ENCODE measurements at places on chromosomes 6 and 20.

DNA sequence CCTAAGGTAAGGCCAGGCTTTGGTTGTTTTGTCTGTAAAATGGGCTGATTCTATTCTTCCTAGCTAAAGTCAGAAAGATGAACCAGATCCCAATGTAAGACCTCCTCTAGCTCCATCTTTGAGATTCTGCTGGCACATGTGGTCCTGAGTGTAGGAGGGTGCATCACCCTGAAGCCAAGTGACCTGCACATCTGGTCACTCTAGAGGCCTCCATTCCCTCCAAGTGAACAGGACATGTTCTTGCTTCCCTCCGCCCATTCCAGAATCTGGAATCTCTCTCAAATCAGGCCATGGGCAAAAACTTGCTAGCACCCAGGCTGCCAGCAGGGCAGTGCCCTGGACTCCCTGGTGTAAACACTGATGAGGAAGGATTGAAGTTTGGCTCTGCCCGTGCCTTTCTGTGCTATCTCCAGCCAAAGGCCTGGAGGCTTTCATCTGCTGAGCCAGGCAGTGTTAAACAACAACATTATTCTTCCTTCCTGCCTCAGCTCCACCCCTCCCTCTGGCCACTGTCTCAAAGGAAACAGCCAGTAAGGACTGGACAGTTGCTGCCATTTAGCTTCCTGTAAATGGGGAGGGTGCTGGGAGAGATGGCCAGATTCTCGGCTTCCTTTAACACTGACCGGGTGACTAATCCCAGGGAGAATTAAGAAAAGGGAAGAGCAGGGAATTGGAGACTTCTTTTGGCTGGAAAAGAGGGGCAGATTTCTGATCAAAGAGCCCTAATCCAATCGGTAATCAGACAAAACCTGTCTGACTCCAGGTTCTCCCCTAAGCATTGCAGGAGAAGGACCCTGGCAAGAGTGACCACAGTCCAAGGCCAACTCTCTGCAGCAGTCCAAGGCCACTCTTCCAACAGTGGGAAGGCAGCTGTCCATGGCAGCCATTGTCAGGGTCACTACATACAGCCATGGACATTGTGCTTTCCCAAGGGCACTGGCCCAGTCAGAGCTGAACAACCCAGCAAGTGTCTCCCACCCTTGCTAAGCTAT, 19.5 kb upstream of the ADGRF1 start:
- no peak for DNase-seq

GRCh38 chr20:3156811-3157619, 2.6 kb downstream of the FASTKD5 start:
- DNase-seq = no peak

DNA sequence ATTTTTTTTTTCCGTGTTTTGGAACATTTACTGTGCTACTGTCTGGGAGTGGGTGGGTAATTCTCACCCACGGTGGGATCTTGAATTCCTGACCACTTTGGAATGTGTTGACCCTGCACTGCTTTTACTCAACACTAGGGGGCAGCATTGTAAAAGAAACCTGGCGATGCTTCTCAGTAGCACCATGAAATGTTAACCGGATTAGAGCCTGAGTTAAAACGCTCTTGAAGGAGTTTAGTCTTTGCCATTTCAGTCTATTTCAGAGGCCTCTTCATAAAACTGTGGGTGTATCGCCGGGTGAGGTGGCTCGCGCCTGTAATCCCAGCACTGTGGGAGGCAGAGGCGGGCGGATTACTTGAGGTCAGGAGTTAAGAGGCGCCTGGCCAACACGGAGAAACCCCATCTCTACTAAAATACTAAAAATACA, 114.4 kb upstream of the PRND start:
- DNase-seq = peak; percentile 42

DNA sequence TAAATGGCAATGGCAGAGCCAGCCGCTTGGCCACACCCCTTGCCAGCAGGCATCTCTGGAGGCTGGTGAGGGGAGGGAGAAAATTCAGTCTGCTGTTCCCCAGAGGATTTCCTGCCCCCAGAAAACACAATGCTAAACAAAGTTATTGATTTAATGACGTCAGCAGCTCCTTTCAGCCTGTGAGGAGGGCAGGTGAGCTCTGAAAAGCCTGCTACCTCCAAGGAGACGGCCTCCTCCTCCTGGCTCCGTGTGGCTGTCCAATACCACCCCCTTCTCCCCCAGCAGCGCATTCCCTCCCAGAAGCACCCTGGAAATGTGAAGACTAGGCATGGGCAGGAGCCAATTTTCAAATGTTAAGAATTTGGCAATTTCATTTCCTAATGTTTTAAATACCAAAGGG, 393.1 kb downstream of the ZFAND3 start:
- no peak for DNase-seq

GRCh38 chr20:63782521-63782971, 43.0 kb downstream of the SLC2A4RG start:
- DNase-seq = peak; percentile 35

DNA sequence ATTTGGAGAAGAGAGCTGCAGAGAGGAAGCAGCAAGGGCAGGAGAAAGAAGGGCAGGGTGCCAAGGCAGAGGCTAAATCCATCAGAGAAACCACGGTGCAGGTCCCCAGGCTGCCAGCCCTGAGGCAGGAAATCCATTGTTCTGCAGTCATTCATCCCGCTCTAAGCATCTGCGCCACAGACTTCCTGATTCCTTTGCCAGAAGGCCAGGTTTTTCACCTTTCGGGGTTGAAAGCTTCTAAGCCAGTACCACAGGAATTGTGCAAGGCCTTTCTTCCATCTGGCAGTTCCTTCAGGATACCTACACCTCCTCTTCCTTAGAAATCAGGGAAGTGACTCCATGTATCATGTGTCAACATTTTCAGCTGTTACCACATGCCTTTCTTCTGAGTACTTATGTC, 45.6 kb downstream of the ADGRF5 start:
- no peak for DNase-seq

DNA sequence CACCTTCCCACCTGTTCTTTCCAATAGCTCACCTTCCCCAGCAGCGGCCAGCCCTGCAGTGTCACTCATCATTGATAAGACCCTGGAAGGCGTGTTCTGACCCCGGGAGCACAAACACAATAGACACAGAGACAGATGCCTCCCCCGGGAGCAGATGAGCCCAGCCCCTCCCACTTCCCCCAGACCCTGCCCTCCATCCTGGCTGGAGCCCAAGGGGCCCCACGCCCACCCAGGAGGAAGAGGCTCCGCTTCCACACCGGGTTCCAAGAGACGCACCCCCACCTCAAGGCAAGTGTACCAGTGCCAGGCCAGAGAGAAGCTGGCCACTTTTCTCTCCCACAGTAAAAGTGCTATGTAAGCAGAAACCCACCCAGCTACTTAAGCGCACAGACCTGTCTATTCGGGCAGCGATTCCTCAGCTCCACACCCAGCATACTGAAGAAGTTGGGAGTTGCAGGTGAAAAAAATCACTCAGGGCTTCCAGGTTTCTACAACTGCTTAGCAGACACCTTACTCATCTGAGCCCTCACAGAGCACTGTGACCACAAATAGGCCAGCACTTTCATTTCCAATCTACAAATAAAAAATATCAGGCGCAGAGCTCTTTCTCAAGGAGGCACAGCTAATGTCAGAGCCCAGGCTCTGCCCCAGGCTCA, 93.4 kb upstream of the NXT1 start:
- no peak for DNase-seq

DNA sequence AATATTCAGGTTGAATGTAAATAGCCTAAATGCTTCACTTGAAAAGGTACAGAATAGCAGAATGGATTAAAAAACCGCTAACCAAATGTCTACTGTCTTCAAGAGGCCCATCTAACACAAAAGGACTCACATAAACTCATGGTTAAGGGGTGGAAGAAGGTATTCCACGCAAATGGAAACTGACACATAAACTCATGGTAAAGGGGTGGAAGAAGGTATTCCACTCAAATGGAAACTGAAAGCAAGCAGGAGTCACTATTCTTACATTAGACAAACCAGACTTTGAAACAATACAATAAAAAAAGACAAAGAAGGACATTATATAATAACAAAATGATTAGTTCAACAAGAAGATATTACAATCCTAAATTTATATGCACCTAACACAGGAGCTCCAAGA, 38.3 kb upstream of the PKIB start:
- no peak for DNase-seq

DNA sequence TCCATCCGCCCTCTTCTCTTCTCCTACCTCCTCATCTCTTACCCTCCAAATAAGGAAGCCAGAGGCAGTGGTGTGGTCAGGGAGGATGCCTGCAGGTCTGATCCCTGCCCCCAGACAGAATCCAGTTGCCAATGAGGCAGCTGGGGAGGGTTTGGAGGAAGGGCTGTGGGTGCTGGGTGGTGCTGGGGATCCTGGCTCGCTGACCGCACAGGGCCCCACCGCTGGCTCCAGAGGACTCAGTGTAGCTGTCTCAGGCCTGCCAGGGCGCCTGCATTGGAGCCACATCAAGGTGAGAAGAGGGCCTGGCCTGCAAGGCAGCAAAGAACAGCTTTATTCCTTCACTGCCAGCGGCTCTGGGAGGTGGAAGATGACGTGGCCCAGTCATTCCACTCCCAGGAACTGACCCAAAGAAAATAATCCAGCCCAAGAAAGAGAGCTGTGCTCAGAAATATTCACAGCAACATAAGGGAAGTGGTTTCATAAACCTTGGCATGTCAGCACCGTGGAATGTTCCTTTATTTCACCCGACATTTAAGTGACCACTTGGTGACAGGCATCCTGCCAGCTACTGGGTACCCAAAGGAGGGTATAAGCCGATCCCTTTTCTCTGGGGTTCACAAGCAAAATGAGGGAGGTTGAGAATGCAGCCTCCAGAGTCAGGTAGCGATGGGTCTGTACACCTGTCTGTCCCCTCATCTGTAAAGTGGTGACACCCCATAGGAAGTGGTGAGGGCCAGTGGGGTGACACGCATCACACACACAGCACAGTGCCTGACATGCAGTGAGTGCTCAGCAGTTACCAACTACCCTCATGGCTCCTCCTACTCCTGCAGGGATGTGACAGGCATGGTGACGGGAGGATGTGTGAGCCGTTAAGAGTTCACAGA, 125.1 kb downstream of the SNX5 start:
- DNase-seq = no peak

DNA sequence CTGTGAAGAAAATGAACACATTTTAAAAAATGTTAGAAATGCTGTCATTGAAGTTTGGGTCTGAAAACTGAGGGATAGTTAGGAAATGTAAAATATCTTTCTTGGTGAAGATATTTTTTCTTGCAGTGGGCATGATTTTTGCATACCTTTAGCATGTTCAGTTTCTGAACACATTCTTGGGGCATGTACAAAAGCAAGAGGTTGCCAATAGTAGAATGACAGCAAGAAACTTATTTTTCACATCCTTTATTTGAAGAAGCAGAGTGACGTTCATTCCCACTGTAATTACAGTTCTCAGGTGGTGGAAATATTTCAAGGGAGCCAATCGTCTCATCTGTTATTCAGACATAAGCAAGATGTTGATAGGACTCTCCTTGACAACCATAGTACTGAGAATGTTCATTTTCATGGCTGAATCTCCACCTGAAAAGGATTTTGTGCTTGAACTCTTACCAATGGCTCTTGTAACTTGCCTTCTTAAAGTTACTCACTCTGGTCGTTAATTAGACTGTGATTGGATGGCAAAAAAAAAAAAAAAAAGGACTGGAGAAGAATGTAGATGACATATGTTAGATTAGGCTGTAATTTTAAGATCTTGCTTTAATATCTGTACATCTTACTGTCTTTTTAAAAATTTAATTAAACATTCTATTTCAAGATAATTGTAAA, 74.4 kb downstream of the DOK5 start:
- no peak for DNase-seq

DNA sequence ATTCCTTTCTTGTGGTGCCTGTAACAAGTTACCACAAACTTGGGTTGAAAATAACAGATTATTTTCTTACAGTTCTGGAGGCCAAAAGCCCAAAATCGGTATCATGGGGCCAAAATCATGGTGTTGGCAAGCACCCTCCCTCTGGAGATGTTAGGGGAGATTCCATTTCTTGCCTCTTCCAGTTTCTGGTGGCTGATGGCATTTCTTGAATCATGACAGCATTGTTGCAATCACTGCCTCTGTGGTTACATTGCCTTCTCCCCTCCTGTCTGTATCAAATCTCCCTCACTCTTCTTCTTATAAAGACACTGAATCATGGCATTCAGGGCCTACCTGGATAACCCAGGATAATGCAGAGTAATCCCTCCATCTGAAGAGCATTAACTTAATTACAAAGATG, 17.9 kb upstream of the TENT5A start:
- no peak for DNase-seq

GRCh38 chr20:36886859-36887751, 11.2 kb downstream of the TLDC2 start:
- DNase-seq = peak; percentile 74

- DNase-seq = no peak
These were observed 100.7 kb downstream of the RIN2 start for GRCh38 chr20:19858466-19859371.

DNA sequence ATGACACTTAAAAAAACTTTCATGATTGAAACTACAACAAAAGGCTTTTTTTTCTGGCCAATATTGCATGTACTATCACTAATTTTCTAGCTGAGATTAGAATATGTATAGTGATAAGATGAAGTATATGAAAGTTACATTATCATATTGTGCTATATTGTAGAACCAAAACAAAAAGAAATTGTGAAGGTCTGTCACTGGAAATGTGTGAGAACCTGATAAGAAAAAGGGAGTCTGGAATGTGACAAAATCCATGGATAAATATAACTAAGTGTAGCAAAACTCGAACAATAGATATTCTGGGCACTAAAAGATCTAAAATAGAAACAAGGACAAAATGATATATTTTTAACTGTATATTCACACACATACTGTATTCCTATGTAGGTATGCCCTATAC, 36.7 kb upstream of the FAM135A start:
- no peak for DNase-seq

- DNase-seq = no peak
These were observed 5.8 kb downstream of the OLIG3 start for GRCh38 chr6:137488150-137489045.

- no peak for DNase-seq
These were observed 123.0 kb downstream of the SASH1 start for GRCh38 chr6:148465670-148466069.

DNA sequence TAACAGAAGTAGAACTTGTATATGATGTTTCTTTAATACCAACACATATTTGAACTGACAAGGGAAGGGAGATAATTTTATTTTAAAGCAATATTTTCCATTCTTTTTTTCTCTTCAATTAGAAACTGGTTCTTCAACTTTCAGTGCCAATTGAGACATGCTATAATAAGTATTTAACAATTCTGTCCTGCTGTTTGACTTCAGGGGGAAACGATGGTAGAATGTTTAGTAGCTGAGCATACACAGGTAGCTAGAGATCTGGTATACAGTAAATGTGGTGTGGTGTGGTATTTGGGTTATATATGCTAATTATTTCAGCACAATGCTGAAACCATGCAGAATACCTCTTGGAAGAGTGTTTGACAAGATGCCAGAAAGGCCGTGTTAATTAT, 156.9 kb downstream of the ARID1B start:
- DNase-seq = no peak

DNA sequence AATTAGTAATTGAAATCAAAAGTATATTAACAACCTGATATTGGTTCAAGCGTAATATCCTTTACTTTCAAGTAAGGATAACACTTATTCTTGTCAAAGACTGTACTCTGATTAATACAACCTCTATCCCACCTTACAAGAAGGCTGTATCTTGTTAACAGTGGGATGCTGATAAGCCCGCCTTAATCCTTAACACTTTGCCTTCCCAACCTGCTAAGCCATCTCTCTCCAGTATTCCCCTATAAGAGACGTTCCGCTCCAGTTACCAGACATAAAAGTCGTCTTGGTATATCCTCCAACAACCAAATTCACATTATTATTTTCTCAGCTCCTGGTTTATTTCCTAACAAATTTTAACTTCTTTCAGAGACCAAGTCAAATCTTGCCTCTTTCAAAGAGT, 2.0 kb downstream of the BTBD9 start:
- no peak for DNase-seq

- DNase-seq = no peak
These were observed 10.3 kb downstream of the TRIM38 start for GRCh38 chr6:25972902-25973301.
